ENCODE measurements at places on chromosomes 11 and 22. TPM values are rescaled to one million over a fixed set of nuclear protein-coding genes. Genes with fewer than 3 reads are reported as not detected.
A peak's percentile ranks its signal among the peaks of the same experiment; 100 is the strongest.

DNA sequence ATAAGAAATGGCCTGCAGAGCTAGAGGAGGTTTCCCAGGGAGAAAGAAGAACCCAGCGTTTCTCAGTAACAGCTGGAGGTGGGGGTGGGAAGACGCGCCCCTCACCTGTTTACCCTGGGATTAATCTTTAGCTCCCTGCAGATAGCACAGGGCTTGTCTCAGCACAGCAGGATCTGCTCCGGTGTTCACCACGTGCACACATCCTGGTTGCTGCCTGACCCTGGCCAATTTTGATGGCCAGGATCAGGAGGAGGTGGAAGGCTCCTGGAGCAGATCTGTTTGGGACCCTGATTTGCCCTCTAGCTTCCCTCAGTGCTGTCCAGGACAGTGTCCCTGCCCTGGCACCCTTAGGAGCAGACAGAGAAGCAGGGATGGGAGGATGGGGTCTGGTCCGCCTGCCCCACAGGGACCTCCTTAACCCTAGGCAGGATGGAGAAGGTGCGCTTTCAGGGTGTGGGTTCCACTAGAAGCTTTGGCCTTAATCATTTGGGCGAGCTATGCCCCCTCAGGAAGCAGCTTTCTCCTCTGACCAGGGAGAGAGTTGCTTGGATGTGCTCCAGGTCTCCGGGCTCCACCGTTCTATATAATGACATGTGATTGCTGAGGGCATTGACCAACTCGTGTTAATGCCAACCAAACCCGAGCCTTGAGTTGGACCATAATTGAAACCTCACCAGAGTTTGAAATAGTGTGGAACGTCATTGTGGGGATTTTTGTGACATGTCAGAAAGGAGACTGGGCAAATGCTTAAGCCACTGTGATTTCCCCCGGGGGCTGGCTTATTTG lies 19.3 kb downstream of the UPB1 start:
- no peak for DNase-seq

Gene OR51B5
- total RNA-seq, result not detected

DNA sequence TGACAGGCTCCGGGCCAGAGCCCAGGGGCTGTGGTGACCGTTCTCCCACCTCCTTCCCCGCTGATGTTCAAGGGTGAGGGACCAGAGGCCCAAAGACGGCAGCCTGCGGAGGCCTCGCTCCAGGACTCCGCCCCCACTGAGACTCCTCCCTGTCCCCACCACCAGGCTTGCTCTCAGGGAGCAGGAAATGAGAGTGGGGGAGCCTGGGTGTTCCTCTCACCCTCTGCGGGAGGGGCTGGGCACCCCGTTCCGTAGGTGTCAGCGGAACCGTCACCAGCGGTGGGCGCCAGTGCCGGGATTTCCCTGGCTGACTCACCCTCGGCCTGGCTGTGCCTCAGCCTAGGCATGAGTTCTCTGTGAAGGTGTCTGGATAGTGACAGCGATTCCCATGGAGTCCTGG lies 15.7 kb downstream of the DAGLA start:
- DNase-seq, result peak; percentile 80

Gene OR2AT4
- not detected for total RNA-seq

Gene OPCML
- not detected for total RNA-seq

- peak; percentile 75 for DNase-seq
Measured at GRCh38 chr11:13104619-13105236, 95.6 kb downstream of the RASSF10 start.
